ENCODE measurements at places on chromosomes 12 and 14.

- no peak for DNase-seq
Observed at GRCh38 chr12:109378569-109378968, 30.9 kb downstream of the MYO1H start.

DNA sequence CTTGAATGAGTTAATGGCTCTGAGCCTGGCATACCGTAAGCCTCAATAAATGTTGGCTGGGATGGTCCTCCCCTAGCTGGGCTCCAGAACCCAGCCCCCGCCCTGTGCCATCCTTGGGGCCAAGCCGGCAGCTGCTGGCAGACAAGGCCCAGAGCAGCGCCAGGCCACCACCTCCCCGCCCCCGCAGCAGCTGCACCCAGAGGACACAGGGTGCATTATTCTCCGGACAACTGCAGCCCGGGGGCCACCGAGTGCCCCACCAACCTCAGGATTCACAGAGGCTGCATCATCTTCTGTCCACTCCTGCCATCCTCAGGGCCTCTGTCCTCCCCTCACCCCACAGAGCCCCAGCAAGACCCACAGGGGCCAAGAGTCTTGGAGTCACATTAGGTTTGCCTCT, 92.7 kb downstream of the NCOR2 start:
- no peak for DNase-seq

DNA sequence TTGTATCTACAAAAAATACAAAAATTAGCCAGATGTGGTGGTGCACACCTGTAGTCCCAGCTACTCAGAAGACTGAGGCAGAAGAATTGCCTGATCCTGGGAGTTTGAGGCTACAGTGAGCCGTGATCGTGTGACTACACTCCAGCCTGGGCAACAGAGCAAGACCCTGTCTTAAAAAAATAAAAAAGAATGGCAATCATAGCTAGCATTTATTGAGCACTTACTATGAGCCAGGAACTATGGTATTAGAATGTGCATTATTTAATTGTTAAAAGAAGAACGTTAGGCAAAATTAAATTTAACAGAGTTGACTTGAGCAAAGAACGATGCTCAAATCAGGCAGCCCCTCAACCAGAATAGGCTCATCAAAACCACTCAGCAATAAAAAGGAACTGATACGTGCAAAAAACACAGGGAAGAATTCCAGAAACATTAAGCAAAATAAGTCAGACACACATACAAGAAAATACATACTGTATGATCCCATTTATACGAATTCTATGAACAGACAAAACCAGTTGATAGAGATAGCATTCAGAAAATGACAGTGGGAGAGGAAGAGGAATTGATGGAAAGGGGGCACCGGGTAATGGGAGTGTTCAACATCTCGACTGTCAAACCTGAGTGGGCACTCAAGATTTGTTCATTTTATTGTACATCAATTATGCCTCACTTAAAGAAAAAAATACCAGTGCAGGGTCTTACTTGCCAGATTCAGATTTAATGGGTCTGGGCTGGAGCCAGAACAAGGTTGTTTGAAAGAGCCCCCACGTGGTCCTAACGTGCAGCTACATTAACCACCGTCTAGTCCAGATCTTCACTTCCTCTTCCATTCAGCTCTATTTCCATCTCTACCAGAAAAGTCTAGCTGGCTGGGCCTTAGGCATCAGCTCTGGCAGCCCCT, 8.0 kb downstream of the SCNN1A start:
- no peak for DNase-seq

DNA sequence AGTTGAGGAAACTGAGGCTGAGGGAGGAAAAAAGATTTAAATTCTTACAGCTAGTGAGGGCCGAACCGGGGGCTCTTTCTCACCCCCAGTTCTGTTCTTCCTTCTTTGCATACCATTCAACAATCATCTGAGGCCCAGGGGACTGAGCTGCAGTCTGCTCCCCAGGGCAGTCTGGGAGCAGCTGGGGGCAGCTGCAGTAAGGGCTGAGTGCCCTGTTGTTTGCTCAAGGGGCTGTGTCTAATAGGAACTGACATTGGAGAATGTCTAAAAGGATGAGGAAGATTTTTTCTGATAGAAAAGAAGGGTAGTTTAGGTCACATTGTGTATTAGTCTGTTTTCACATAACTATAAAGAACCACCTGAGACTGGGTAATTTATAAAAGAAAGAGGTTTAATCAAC, 42.2 kb downstream of the SLC17A8 start:
- DNase-seq = no peak

DNA sequence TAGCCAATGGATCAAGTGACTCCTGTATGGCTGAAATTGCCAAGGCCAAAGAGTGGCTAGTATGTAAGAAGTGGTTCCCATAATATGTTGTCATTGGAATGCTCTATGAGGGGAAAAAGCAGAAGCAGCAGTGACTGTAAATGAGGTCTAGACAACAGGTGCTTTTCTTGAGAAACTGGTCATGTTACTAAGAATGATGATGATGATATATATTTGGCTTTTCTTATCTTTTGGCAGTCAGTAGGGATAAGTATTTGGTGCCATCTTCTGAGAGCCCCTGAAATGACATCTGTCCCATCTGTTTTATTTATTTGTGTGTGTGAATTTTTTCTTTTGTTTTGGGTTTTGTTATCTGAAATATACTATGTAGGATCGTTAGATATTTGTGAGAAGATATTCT, 141.7 kb downstream of the SYT1 start:
- DNase-seq = no peak

GRCh38 chr14:103576371-103577024, 13.7 kb downstream of the COA8 start:
- peak; percentile 32 for DNase-seq

DNA sequence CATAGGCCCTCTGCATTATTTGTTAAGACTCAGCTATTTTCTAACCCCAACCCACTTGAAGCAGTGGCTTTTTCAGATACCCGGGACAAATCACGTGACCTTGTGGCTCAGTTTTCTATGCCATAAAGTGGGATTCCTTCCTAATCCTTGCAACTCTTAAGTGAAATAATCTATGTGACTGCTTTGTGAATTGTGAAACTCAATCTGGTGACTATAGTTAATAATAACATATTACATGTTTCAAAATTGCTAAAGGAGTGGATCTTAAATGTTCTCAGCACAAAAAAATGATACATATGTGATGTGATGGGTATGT, 17.3 kb downstream of the EML1 start:
- DNase-seq = no peak

- DNase-seq = no peak
Observed at GRCh38 chr12:68538726-68539614, 71.7 kb upstream of the RAP1B start.

DNA sequence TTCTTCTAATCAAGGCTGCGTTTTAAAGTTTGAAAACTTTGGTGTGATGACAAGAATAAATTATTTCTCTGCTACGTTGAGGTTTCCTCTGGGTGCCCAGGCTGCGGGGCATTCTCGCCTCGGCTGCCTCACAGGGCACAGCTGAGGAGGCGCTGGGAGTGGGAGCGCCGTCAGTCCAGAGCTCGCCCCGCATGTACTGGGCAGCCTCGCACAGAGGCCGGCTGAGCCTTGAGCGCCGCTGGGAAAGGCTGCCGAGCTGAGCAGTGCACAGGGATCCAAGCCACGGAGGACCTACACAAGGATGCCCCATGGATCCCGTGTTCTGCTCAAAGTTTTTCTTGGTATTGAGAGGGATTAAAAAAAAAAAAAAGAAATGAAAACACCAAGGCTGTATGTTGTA, 11.6 kb downstream of the RFX4 start:
- no peak for DNase-seq

DNA sequence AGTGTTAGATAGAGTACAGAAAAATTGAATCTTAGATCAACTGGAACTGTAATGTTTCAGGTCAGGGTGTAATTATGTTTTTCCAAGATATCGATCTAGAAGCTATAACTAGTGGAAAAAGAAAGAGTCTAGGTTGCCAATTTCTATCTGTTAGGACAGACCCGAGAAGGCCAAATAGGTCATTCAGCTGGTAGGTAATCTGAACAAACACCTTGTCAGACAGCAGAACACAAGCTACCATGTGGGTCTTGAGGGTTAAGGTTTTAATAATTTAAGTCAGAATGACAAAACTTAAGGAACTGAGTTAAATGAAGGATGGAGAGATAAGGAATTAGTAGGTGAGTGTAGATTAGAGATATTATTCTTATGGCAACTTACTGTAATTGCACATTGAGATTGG, 44.9 kb upstream of the KCNMB4 start:
- no peak for DNase-seq

GRCh38 chr12:121533394-121534090, 47.3 kb downstream of the KDM2B start:
- DNase-seq = no peak

- DNase-seq = no peak
Observed at GRCh38 chr12:40768125-40768864, 76.1 kb downstream of the CNTN1 start.

DNA sequence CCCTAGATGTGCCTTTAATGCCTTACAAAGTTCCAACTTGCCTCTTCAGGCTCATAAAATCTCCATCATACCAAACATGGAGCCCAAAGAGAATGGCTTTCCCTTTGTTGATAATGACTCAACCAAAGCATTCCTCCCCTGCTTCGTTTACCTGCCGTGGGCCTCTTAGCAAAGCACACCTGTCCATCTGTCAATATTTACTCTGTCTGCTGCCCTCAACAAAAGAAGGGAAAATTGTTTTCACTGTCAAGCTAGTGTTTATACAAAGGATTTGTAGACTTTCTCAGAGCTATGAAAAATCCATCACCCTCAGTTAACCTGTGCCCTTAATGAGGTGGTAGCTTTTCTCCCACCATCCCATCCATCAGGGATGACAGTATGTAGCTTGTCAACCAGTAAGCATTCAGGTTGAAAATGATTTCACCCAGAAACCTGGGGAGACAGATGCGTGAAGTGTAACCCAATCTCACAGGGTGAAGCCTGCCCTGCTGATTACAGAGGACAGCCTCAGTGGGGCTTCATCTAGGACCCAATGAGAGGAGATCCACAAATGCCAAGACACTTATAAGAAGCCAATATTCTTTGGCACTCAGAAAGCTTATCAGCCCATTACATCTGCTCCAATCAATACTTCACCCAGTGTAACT, 278.1 kb downstream of the NUAK1 start:
- DNase-seq = peak; percentile 93

GRCh38 chr12:52156757-52157565, 34.9 kb downstream of the KRT80 start:
- peak; percentile 63 for DNase-seq

DNA sequence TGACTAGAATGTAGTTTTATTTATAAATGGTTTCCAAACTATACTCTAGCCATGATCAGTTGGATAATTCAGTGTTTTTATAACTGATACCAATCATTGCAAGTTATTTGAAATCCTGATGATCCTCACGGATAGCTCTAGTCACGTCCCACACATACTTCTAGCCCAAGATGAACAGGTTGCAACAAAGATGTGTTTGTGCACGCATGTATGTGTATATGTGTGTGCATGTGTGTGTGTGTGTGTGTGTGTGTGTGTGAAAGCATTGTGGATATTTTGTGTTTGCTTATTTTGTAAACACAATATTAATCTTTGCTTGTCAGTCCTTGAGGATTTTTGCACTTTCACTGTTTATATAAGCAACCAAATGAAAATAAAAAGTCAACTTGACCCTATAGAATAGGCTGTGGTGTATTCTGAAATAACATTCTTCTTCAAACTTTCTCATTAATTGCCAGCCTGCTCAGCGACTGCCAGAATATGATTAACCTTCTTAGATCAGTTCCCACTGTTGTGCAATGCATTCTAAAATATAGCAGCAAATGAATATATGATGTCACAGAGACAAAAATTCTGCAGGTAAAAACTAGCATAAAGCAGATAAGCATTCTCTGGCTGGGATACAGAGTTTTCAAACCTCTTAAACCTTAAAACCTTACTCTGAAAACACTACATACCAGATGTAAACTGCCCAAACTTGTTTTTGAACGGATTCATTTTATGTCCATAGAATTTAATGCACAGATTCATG, 48.8 kb upstream of the HIF1A start:
- no peak for DNase-seq

DNA sequence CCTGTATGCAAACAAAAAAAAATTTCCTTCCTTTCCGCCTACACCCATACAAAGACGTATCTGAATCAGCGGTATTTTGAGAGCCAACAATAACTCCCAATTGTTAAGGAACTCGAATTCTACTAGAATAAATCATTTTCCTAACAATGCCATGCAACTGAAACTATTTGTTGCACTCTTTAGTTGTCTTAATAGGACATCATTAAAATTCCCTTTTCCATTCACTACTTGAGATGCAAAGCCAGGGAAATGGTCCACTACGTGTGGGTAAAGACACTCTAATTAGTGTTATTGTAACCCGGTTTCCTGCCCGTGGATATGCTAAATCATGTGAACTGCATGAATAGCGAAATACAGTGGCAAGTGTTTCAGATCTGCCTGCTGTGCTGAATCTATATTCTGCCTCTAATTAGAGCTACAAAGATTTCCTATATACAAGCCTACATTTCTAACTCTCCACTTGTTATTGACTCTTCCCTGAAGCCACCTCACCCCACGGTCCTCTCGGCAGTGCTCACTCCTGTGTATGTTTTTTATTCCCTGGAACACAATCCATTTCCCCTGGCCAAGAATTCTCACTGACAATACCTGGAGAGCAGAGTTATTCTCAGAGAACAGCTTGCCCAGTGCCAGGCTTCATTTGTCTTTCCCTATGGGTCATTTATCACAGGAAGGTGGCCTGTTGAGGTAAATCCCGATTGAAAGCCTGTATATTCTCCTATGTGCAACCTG, 168.3 kb downstream of the PAWR start:
- DNase-seq = peak; percentile 5

DNA sequence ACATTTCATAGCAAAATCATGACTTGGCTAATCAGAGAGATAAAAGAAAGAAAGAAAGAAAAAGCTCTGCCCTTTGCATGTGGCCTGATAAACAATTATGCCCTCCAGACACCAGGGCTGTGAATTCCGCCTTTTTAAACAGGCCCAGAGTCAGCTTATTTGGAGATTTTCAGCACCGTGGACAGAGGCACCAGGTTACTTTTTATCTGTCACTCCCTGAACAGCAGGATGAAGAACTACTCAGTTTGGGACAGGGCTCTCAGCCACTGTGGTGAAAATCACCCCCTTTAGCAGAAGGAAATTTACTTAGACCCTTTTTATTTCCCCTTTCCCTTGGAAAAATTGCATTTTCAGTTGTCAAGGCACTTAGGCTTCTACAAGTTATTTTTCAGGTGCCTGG, 359.9 kb downstream of the NRXN3 start:
- no peak for DNase-seq

GRCh38 chr12:115570069-115570777, 707.3 kb downstream of the MED13L start:
- DNase-seq = no peak

- DNase-seq = no peak
Observed at GRCh38 chr12:30108666-30109065, 324.9 kb upstream of the TMTC1 start.

- DNase-seq = peak; percentile 75
Observed at GRCh38 chr14:59464486-59465315, 479 bp downstream of the GPR135 start.

GRCh38 chr12:122517877-122518276, 8.9 kb downstream of the RSRC2 start:
- DNase-seq = no peak

- DNase-seq = peak; percentile 93
Observed at GRCh38 chr12:103799857-103800771, 40.9 kb downstream of the NT5DC3 start.
